Activated CD8-positive, alpha-beta memory T cell treated with anti-CD3 and anti-CD28 coated beads for 36 hours (primary cell): ENCODE measurements at places on chromosomes 16 and 17. TPM values are rescaled to one million over a fixed set of nuclear protein-coding genes. Genes with fewer than 3 reads are reported as not detected.

The TM4SF5 gene
- total RNA-seq, result not detected

The TEX19 gene
- not detected for total RNA-seq

The ARHGAP23 gene
- total RNA-seq, result 0.27 TPM

The HBQ1 gene
- total RNA-seq, result not detected

The NHERF2 gene
- 5.2 TPM for total RNA-seq

The MT1H gene
- 0.63 TPM for total RNA-seq

The ABCA10 gene
- 0.30 TPM for total RNA-seq

The EVPLL gene
- not detected for total RNA-seq

The KRT20 gene
- total RNA-seq, result not detected

The HS3ST2 gene
- not detected for total RNA-seq

The OTOP3 gene
- total RNA-seq, result not detected

The TP53TG3F gene
- total RNA-seq, result not detected

The ARL5C gene
- not detected for total RNA-seq

The CCDC40 gene
- 2.6 TPM for total RNA-seq

The P2RX1 gene
- total RNA-seq, result not detected

The CPPED1 gene
- total RNA-seq, result 3.9 TPM

The ARMC7 gene
- 11.8 TPM for total RNA-seq

The SLC6A2 gene
- total RNA-seq, result not detected

The ABCA3 gene
- 6.9 TPM for total RNA-seq

The DNAJA2 gene
- total RNA-seq, result 88.1 TPM

The PIK3R5 gene
- 23.2 TPM for total RNA-seq

The ALDH3A1 gene
- total RNA-seq, result not detected

The SLC38A7 gene
- total RNA-seq, result 13.8 TPM

The TMEM100 gene
- not detected for total RNA-seq

The G6PC1 gene
- total RNA-seq, result not detected

The KRTAP1-5 gene
- total RNA-seq, result not detected

The UTS2R gene
- total RNA-seq, result not detected

The NPIPB6 gene
- total RNA-seq, result 2.1 TPM

The ABCC11 gene
- 0.17 TPM for total RNA-seq

The TBC1D3K gene
- total RNA-seq, result not detected
